Glomerular endothelial cell (primary cell): ENCODE measurements at places on chromosomes 7 and 10.

DNA sequence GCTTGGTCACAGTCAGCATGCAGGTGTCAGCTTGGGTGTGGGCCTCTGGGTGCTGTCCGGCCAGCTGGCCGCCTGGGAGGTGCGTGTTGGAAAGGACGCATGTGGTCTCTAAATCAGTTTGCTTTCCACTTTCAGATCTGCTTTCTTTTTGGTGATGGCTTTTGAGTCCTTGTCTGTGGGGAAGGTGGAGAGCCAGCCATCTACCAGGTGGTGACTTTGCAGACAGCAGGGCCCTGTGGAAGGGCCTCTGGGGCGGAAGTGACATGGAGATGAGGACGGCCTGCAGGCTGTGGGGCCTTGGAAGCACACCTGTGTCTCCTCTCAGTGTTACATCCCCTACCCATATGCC lies 59.4 kb downstream of the WDR37 start:
- no peak for DNase-seq

- no peak for DNase-seq
Observed at GRCh38 chr10:110737886-110738634, 93.9 kb downstream of the RBM20 start.

DNA sequence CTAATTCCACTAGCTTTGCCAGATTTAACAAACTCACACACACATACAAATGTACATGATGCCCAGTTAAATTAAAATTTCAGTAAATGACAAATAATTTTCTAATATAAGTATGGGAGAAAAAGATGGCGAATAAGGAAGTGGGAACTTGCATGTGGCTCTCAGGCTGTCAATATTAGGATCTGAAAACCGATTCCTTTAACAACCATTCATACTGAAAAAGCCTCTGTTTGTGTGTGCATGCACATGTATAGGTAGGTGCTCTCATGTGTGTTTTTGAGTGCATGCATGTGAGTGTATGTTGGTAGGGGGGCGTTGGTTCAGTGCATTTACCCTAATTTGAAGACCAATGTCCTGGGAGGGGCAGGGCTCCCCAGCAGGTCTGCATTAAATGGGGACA lies 125.3 kb downstream of the HTR7 start:
- DNase-seq = no peak

DNA sequence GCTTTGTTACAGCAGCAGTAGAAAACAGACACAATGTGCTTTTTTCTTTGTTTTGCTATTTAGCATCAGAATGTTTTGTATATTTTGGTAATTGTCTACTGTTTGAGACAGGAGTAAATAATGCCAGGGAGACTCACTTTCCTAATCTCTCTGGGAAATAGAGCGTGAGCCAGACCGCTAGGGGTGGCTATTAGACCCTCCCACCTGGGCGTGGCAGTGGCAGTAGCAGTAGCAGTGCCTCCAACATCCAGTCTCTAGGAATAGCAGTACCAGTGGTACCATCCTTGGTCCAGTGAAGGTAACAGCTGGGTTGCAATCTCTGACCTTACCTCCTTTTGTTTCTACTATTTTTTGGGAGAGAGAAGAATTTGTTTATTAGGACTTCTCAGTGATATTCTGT lies 165.7 kb upstream of the MAGI2 start:
- no peak for DNase-seq

GRCh38 chr10:3412646-3413045 lies 240.1 kb upstream of the PITRM1 start:
- DNase-seq = no peak

DNA sequence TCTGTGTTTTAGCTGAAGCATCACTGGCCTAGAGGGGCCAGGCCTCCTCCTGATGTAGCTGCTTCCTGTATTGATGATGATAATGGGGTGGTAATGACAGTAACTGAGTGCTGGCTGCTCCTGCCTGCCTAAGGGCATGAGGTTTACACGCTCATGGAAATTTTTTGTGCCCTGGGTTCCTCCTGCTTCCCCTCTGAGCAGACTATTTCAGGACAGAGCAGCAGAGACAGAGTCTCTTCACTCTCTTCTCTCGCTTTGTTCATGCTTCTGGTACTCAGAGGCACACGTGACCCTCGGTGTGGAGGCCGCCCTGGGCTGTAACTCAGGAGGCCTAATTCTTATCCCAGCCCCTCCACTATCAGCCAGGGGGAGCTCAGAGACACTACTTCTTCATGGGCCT lies 27.9 kb downstream of the LRRC20 start:
- DNase-seq = no peak
